Stimulated activated CD4-positive, alpha-beta T cell treated with anti-CD3 and anti-CD28 coated beads, TNF-alpha, amount 100 ng/mL, for 1 hour (primary cell): ENCODE measurements at places on chromosomes 6 and 20.

- DNase-seq: peak; percentile 6
Measured at GRCh38 chr6:42260972-42261371, 43.3 kb upstream of the MRPS10 start.

GRCh38 chr6:39947611-39948068, 13.4 kb upstream of the MOCS1 start:
- DNase-seq: no peak

GRCh38 chr20:32019156-32019510, 8.9 kb downstream of the CCM2L start:
- no peak for DNase-seq

- no peak for DNase-seq
Measured at GRCh38 chr6:167944130-167944529, 53.3 kb upstream of the KIF25 start.

DNA sequence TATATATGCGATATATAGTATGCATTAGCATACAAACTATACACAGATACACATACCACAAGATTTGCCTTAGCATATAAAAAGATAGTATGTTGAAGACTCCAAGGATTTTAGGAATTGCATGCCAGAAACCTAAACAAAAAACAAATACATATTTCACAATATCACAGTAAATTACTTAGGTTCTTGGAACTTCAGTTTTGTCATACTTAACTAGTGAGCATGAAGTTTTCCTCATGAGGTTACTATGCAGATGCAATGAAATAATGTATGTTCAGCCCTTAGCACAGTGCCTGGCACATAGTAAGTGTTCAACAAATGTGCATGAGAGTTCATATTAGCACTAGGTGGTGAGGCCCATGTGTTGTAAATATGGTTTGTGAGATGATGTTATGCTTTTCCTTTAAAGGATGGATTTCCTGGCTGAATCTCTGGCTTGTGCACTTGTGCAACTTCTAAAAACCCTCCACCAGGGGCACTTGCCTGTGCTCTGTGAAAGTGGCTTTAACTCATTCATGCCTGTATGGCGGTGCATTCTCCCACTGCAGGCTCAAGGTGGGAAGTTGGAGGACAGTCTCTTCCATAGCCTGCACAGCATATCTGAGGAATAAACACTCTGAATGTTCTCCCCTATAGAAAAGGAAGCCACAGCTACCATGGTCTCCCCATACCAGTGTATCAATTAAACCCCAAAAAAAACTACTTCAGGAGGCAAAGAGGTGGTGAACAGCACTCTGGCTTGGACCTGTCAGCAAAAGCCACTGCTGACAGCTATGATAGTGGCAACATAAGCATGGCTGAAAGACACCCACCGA, 624.1 kb upstream of the CDH4 start:
- no peak for DNase-seq

DNA sequence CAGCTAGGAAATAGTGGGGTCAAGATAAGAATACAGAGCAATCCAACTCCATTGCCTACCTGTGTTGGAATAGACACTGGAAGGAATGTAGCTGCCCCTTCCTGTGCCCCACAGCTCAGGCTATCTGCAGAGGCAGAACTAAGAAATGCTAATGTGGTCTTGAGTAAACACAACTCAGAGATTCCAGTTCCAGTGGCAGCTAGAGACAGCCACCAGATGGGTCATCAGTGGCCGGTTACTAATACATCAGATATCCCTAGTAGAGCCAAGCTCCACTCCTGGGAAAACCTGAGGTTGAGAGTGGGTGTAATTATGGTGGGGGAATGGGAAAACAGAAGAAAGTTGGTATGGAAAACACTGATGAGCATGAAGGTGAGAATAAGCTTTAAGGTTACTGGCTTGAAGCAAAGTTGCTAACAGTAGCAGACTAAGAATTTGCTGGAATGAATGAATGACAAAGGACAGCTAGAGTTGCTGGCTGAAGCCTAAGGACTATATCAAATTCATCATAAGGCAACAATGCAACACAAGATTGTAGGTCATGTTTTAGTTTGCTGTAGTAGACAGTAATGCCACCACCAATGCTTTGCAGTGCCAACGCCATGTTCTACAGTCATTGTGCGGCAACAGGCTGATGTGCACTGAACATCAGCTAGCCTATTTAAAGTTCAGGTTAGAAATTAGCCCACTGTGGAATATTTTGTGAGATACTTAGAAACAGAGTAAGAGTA, 28.3 kb upstream of the FAM83C start:
- no peak for DNase-seq

GRCh38 chr20:10876558-10876957, 202.8 kb upstream of the JAG1 start:
- DNase-seq: no peak

- DNase-seq: no peak
Measured at GRCh38 chr6:108163644-108164542, 1.9 kb upstream of the NR2E1 start.

DNA sequence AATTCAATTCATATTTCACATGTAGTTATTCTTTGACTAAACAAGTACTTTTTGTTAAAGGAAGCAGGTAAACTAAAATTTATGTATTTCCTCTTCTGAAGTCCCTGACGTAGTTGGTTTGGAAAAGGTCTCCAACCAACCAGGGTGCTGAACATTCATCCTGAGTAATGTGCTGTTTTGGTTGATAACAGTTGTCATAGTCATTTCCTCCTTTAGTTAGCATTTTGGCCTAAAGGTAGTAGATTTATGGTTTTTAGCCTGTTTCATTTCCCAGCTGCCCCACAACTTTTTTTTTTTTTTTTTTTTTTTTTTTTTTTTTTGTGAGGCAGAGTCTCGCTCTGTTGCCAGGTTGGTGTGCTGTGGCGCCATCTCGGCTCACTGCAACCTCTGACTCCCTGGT, 382.8 kb upstream of the FLRT3 start:
- DNase-seq: no peak

DNA sequence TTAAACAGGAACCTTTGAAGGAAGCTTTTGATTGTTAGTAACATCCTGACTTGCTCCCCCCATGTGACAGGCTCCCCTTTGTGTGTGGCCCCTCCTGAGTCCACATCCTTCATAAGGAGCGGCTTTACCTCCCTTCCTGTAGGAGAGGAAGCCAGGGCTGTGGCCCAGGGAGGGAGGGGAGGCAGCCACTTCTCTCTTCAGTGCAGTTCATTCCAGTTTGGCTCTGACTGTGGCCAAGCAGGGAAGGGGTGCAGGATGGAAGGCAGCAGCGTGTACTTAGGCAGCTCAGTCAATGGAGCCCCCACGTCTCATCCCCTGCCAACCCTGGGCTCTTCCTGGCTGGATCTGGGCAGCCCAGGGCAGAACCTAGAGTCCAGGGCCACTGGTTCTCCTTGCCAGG, 295.2 kb downstream of the QKI start:
- DNase-seq: no peak

- DNase-seq: no peak
Measured at GRCh38 chr20:47810721-47811347, 25.6 kb upstream of the SULF2 start.

- no peak for DNase-seq
Measured at GRCh38 chr6:1560281-1561058, 49.2 kb upstream of the FOXC1 start.

- no peak for DNase-seq
Measured at GRCh38 chr6:82073484-82073883, 174.1 kb downstream of the IBTK start.

DNA sequence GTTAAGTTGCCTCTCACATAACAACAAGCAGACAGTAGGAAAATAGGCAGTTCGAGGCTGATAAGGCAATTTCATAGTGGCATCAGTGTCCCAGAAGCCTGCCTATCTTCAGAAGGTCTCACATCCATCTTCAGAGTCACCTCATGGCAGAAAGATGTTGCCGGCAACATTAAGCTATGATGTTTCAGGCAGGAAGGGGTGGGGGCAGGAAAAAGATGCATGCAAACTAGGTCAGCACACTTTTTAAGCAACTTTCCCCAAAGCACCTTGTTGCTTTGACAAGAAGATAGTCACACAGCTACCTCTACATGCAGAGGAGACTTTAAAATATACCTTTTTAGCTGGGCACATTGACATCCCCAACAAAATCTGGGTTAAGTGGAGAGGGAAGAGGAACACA, 43.2 kb upstream of the SMIM8 start:
- DNase-seq: no peak

- DNase-seq: no peak
Measured at GRCh38 chr6:138957484-138957883, 30.6 kb downstream of the REPS1 start.

- DNase-seq: no peak
Measured at GRCh38 chr6:108001696-108002231, 43.8 kb upstream of the SEC63 start.

GRCh38 chr6:99980741-99981140, 13.3 kb downstream of the MCHR2 start:
- DNase-seq: no peak

GRCh38 chr6:148735989-148736388, 10.8 kb upstream of the UST start:
- DNase-seq: no peak

- DNase-seq: no peak
Measured at GRCh38 chr6:33929575-33930288, 125.9 kb upstream of the MLN start.

DNA sequence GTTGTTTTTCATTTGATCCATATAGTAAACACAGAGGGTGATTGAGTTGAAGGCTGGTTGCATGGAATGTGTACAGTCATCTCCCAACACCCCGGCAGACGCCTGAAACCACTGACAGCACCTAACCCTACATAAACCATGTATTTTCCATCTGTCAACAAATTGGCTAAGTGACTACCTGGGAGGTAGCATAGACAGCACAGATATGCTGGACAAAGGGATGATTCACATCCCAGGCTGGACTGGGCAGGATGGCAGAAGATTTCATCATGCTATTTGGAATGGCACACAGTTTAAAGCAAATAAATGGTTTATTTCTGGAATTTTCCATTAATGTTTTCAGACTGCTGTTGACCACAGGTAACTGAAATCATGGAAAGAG, 4.4 kb upstream of the VIP start:
- no peak for DNase-seq

GRCh38 chr6:158698931-158699330, 49.1 kb downstream of the SYTL3 start:
- no peak for DNase-seq

DNA sequence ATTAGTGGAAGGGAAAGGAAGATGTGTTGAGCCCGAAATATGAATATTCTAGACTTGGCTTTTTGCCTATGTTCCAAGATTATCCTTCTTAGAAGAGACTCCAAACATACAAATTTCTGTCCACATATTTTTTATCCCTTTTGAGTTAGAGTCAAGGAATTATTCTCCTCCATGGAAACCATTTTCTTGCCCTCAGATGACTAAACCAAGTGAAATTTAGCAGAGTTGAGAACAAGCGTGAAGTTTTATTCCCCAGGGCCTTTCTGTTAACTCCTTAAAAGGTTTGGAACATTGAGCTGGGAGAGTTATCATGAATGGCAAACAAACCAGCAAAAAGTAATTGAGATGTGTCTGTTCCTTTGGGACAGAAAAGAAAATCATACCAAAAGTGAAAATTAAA, 286.1 kb upstream of the PLCB4 start:
- no peak for DNase-seq

- no peak for DNase-seq
Measured at GRCh38 chr6:125899726-125900182, 56.8 kb upstream of the HINT3 start.

DNA sequence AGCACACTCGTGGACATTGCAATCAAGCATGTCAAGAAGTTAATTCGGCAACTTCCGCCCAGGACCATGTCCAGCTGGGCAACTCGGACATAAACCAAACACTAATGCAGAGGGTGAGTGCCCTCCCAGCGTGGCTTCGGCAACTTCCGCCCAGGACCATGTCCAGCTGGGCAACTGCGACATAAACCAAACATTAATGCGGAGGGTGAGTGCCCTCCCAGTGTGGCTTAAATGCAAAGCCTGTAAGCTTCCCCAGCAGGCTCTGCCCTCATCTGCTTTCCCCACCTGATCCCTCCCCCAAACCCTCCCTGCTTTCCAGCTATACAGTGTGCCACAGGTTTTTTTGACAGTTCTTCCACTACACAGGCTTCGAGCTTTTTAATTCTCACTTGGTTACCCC, 143.4 kb downstream of the PXDC1 start:
- DNase-seq: no peak

- no peak for DNase-seq
Measured at GRCh38 chr6:75855052-75855451, 106.0 kb downstream of the MYO6 start.

- no peak for DNase-seq
Measured at GRCh38 chr20:32215147-32215546, 7.5 kb downstream of the POFUT1 start.

DNA sequence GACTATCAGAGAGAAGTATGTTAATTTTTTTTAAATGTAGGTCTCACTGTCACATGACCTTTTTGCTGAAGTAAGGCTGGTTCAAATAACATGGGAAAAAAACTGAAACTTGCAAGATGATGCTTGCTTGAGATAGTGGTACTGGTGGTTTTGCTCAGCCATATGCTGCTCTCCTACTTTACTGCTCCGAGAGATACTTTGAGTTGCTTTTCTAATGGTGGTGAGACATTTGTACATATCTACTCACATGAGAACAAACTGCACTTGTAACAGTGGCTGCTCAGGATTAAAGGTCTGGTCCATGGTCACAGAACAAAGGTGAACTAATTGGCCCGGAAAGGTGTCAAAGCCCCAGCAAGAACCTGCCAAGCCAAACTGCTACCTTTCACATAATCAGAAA, 106.2 kb upstream of the BEND3 start:
- no peak for DNase-seq

DNA sequence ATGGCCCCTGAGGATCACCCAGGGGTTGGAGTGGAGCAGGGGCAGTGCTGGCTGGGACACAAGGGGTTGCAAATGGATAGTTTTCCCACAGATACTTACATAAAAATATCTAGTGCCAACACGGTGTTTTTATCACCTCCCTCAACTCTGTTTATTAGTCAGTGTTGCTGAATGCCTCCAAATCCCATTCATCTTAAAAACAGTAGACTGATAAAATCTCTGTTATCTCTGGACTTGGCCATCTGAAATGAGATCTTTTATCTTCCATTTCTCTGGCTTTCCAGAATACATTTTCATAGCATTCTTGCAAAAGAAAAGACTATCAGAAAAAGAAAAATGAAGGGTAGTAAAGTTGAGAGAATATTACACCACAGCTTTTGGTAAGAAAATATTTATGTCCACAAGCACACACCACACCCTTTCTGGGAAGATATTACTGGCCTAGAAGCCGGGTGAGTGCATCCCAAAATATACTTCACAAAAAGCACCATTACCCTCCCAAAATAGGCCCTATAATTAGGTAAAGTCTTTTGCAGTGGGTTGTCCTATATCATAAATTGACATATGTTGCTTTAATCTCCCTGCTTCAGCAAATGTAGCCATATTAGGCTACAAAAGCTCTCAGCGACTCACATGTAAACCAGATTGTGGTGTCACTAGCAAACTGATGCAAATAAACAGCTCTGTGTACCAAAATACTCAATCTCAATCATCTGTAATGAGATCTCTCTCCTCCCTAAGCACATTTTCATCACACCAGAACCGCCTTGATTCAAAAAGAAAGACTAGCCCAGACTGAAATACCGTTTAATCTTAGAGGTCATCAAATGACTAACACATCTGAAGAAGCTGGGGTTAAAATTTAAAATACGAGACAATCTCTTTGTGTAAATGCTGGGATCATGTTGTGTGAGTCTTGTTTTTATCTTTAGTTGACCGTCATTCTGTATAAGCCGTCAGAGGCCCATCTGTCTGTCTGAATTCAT, 96.7 kb downstream of the FYN start:
- no peak for DNase-seq
